ENCODE measurements at places on chromosomes 11 and 22. TPM values are rescaled to one million over a fixed set of nuclear protein-coding genes. Genes with fewer than 3 reads are reported as not detected.

PGA5 gene
- total RNA-seq, result 0.71 TPM

OR8A1 gene
- total RNA-seq, result not detected

FAM227A gene
- total RNA-seq, result 0.44 TPM

OR51B5 gene
- not detected for total RNA-seq

C1QTNF4 gene
- 0.47 TPM for total RNA-seq

HPX gene
- 1.0 TPM for total RNA-seq

FERMT3 gene
- 23.8 TPM for total RNA-seq

HORMAD2 gene
- total RNA-seq, result not detected

RTN4RL2 gene
- total RNA-seq, result 2.4 TPM

DNA sequence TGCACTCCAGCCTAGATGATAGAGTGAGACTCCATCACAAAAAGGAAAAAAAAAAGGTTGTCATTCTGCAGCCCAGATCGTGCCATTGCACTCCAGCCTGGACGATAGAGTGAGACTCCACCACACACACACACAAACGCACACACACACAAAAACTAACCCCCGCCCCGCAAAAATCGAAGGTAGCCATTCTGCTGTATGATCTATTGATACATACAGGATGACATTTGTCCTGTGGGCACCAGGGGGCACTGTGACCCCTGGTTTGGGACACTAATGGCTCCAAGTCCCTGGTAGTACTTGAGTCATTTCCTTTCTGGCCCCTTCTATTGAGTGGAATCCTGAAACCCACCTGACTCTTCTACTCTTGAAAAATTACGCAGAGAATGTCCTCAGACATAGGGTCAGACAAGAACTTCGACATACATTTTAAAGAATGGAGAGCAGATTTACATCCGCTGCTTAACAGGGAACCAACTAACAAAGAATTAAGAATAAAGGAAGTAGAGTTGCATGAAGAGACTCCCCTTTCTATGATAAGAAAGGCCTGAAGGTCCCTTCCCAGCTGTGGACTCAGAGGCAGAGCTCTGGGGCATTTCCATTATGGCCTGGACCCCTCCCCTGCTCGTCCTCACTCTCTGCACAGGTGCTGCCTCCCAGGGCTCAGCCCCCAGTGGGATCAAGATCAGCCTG is 35.0 kb upstream of the PRAME start:
- DNase-seq, result peak; percentile 42

DNA sequence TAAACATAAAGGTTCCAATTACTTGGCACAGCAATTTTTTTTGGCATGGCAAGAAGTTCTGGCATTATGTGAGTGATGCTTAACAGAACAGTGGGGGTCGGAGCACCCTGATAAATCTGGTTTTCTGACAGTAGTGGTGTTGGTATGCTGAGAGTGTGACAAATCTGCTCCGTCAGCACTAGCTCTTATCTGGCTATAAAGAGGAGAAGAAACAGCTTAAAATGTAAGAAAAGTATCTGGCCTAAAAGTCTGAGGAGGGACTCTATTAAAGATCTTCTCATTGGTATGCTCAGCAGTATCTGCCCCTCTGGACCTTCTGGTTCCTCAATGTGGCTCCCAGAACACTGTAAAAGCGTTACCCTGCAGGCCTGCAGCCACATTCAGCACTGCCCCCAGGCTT is 137.4 kb downstream of the PLEKHA7 start:
- no peak for DNase-seq

- DNase-seq, result no peak
Measured at GRCh38 chr11:111634981-111635705, 32.9 kb downstream of the SIK2 start.

- DNase-seq, result no peak
Measured at GRCh38 chr22:47192651-47193437, 430.4 kb downstream of the TBC1D22A start.

DNA sequence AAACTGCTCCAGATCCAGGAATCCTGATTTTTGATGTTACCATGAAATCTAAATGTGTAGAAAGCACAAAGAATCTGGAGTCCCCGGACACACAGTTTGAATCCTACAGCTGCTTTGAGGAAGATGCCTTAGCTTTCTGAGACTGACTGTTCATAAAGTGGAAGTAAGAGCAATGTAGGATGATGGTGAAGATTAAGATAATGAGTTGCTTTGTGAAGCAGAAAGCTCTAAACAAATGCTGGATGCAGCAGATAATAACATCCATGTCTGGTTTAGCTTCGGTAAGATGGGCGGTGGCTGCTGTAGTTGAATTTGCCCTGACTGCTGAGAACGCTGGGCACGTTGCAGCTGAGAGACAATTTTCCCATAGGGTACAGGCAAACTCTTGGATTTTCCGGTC is 20.1 kb downstream of the OVOL1 start:
- DNase-seq, result no peak

GRCh38 chr11:69638941-69639681 is 1.8 kb upstream of the CCND1 start:
- DNase-seq, result peak; percentile 95

GRCh38 chr11:119091966-119092879 is 7.5 kb downstream of the HMBS start:
- DNase-seq, result no peak

GRCh38 chr11:101046947-101047346 is 82.7 kb downstream of the PGR start:
- DNase-seq, result no peak

DNA sequence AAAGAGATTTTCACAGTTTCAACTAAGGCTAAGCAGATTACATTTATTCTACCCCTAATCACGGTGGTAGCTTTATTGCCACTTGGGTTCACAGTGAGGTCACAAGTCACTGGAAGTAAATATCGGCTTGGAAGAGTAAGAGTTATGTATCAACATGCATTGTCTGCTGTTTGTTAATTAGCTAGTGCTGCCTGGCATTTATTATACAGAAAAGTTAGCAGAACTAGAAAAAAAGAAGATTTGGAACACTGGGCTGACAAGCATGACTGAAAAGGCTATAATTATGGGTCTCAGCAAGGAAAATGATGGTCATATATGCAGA is 13.7 kb upstream of the RAB38 start:
- no peak for DNase-seq

- DNase-seq, result no peak
Measured at GRCh38 chr22:34588871-34589545, 476.9 kb upstream of the ISX start.

DNA sequence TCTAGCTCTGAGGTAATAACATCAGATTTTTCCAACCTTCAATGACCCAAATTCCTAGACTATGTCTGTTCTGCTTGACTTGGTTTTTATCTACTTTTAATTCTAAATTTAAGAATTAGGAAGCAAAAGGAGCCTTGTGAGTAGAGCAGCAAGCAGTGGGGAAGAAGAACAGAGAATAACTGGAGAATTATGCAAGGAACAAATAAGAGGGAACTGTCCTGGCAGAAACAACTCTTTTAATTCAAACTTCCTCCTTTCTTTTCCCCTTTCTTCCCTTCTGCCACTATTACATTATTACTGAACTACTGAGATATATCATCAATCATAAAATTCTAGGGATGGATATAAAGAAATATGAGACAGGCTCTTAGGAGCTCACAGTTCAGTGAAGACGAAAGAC is 276.1 kb downstream of the SBF2 start:
- DNase-seq, result no peak

DNA sequence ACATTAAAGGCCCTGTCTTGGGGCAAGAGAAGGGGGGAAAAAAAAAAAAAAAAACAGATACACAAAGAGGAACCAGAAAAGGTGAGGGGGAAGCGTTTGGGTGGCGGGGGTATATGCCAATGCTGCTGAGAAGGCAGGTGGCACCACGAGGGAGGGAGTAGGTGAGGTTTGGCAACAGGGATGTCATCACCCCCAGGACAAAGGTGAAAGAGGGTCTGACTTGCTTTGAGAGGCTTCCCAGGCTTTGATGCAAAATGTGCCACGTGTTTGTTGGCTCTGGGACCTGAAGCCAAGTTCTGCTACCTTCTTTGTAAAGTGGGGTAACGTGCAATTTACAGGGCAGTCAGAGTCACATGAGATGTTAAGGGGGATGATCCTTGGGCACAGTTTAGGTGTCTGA is 4.1 kb downstream of the YPEL1 start:
- DNase-seq, result no peak

GRCh38 chr22:46969961-46970360 is 207.5 kb downstream of the TBC1D22A start:
- no peak for DNase-seq

Data from left cardiac atrium (tissue), 4 donors.